Calu3 (cell line): ENCODE measurements at places on chromosomes 16 and 17.
A peak's percentile ranks its signal among the peaks of the same experiment; 100 is the strongest.

DNA sequence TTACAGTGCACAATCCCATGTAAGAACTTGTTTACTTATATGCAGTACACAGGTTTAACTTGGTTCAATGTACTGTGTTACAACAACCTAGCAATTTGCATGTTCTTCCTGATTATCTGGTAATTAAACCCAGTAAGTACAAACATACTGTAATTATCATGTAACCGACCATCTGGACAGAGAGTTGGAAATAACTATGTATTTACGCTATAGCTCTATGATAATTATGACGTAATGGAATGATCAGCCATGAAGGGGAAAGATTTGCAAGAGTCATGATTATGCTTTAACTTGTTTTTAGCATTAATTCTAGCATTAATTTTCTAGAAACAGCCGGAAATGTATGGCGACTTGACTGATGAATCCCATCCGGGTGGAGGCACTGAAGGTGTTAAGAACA, 74.8 kb upstream of the SALL1 start:
- no peak for DNase-seq

DNA sequence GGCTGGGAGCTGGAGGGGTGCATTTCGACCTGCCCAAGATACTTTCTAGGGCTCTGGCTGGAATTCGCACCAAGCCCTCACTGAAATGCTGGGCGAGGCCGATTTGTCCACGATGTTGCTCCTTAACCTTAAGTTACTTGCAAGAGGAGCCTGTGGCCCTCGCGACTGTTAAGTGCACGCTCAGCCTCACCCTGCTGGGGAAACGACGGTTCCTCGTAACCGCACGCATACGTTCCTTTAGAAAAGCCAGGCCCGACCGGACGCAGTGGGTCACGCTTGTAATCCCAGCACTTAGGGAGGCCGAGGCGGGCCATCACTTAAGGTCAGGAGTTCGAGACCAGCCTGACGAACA, 607 bp upstream of the NCOR1 start:
- DNase-seq, result no peak

GRCh38 chr17:33945646-33946546, 309.2 kb upstream of the CCL2 start:
- DNase-seq, result no peak

- DNase-seq, result peak; percentile 57
Measured at GRCh38 chr17:33725675-33726271, 432.7 kb upstream of the ASIC2 start.

DNA sequence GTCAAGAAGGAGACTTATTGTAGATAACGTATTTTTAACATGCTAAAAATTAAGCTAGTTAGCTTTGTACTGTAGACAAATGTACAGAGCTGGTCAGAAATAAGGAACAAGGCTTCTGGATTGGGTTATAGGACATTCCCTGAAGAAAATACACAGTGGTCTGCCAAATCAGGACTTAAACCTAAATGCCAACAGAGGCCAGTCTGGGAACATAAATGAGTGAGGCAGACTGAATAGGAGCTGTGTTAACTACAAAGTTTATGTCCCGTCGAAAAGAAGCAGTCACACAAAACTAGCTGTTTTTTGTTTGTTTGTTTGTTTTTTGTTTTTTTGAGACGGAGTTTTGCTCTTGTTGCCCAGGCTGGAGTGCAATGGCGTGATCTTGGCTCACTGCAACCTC, 120.4 kb upstream of the C17orf78 start:
- DNase-seq, result no peak

- DNase-seq, result no peak
Measured at GRCh38 chr17:45730192-45730591, 53.9 kb upstream of the CRHR1 start.

- DNase-seq, result no peak
Measured at GRCh38 chr17:49399995-49400394, 14.7 kb downstream of the PHB1 start.

GRCh38 chr16:84806256-84806889, 13.4 kb upstream of the CRISPLD2 start:
- DNase-seq, result peak; percentile 76

DNA sequence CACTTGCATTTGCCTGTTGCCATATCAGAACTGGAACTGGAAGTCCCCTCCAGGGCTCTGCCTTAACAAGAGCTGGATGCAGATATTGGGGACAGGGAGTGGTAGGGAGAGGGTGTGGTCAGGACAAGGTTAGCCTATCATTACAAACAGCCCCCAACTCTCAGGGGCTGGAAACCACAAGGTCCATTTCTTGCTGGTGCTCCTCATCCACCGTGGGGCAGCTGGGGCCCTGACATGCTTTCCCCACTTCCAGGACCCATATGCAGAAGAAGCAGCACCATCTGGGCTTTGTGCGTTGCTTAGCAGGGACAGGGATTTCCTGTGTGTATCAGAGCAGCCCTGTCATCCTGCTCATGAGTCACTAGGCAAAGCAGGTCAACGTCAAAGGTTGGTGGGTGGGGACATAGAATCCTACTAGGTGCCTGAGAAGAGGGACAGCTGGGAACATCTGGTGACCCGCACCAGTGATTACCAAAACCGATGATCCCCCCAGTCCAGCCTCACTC, 26.9 kb downstream of the RGS9 start:
- DNase-seq, result peak; percentile 8
